ENCODE measurements at places on chromosomes 11 and 22.

DNA sequence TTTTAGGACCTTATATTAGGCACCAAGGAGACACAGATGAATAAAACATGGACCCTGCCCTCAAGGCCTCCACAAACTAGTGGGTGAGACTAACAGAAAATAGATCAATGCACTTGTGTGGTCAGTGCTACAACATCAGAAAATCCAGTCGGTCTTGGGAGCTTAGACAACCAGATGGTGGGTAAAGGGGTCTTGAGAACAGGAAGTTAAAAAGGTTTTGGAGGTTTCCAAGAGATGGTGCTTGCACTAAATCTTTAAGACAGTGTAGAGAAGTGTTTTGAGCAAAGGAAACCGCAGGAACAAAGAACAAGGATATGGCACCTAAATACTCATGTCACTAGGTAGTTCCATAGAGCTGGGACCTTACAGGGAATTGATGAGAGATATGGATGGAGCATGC lies 56.2 kb downstream of the GALNT18 start:
- no peak for DNase-seq

GRCh38 chr11:115151010-115151409 lies 353.2 kb downstream of the CADM1 start:
- DNase-seq = no peak

- peak; percentile 3 for DNase-seq
Measured at GRCh38 chr11:35412285-35412684, 7.1 kb downstream of the SLC1A2 start.

DNA sequence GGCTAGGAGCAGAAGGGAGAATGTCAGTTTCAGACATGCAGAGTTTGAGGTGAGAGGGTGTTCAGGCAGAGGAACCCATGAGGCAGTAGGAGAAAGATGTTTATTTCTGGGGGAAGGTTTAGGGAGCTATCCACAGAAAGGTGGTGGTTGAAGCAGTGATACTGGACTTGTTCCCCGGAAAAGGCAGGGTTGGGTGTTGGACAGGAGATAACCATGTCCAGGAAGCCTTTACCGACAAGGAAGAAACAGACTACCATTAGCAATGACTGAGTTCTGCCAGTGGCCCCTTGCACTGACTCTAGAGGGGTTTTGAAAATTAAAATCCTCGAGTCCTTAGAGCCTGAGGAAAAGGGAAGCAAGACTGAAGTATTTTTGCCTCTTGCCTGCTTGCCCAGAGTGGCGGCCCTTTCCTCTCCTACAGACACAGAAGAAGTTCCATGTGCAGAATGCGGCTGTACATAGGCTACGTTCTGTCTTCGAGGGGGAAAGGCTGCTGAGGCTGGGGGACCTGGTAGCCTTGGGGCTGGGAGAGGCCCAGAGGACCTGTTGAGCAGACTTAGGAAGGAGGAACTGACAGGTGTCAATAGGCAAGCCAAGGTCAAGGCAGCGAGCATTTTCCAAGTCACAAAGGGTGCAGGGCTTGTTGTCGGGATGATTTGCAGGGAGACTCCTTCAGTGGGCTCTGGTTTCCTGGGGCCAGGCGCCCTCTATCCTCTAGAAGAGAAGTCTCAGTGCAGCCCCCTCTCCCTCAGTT lies 146.7 kb downstream of the LDLRAD3 start:
- no peak for DNase-seq

DNA sequence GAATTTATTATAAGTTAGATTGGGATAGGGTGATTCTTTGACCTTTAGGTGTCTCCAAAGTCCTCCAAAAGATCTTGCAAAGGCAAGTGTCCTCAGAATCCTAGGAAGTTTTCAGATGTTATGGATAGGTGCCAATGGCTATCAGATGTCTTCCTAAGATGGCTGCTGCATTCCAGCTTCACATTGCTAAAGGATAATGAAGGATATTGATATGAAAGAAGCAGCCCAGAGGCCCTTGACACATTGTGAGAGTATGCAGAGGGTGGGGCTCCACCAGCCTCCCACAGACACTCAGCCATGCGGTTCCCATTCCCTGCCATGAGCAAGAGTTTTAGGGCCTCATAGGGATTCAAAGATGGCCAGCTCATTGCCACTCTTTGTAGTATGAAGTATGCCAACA lies 22.3 kb upstream of the GLYATL2 start:
- DNase-seq = peak; percentile 4

GRCh38 chr11:132564091-132564885 lies 968.0 kb downstream of the OPCML start:
- no peak for DNase-seq

GRCh38 chr11:61512435-61512834 lies 3.9 kb downstream of the LRRC10B start:
- no peak for DNase-seq

DNA sequence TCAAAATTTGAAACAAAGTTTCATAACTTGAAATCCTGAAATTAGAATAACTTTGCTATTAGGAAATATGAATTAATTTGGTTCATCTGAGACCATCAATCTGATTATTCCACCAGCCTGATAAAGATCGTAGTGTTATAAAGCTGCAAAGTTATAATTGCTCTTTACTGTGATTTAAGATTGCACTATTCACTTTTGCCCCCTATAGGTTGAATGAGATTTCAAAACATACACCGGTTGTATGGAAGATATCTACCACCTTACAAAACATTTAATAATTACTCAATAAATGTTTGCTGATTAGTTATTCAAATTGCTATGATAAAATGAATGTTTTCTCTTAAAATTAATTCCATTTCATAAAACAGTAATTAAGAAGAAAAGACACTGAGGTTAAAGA lies 26.1 kb downstream of the APIP start:
- peak; percentile 58 for DNase-seq

DNA sequence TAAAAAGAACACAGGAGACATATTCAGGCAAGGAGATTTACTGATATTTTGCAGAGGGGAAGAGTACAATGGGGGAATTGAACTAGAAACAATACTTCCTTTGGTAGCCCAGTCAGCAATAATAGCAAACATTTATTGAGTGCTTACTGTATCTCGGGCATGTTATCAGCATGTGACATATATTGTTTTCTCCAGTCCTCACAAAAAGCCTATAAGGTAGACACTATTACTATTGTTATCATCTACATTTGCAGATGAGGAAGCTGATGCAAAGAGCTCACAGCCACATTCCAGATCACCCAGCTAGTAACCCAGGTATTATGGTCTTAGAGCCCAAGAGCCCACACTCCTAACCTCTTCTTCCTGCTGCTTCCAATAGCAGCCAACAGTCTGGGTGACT lies 27.9 kb downstream of the NAV2 start:
- no peak for DNase-seq

- DNase-seq = no peak
Measured at GRCh38 chr22:19292458-19293230, 1.1 kb upstream of the CLTCL1 start.

DNA sequence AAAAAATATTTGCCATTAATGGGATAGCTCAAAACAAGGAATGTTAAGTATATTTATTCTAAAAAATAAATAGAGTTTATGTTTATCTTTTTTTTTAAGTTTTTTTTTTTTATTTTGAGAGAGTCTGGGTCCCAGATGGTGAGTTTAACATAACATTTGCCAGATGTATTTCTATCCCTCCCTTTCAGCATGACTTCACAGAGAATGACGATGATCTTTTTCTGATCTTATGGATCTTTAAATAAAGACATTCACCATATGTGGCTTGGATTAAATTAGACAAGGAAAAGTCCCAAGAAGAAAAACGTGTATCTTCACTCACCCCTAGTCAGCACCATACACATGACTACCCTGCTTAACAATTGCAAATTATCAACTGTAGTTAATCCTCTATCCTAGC lies 839.8 kb upstream of the CNTN5 start:
- DNase-seq = no peak

GRCh38 chr22:47318041-47318737 lies 555.7 kb downstream of the TBC1D22A start:
- DNase-seq = no peak

DNA sequence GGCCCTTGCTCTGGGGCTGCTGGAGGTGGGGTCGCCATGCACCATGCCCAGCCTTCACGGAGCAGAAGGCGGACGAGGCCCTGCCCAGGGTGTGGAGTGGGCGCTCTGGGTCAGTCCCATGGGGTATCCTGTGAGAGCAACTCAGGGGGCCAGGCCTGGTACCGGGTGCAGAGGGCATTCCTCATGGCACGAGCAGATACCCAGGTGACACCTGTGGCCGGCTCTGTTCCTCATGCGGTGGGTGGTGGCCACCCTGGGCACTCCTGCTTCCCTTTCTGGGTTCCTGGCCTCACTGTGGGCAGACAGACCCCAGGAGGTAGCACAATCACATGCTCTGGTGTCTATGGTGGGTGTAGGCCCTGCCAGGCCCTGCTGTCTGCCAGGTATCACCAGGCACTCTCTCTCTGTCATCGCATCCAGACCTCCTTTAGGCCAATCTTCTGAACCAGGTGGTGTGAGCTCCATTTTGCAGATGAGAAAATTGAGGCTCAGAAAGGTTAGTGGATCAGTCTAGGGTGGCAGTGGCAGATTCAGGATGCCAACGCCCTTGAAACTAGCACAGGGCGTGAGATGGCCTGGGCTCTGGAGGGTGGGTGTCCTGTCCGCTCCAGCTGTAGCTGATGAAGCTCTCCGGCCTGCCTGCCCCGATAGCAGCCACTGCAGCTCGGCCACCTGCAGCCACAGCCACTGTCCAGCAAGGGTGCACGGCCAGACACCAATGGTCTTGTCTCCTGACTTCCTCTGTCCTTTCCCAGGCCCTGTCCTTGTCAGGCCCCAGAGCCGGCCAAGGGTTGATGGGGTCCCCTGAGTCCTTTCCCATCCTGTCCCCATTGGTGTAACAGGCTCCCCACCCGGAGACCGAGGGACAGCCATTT lies 15.1 kb downstream of the DGKZ start:
- no peak for DNase-seq

GRCh38 chr11:128483211-128483788 lies 104.1 kb downstream of the ETS1 start:
- DNase-seq = no peak

GRCh38 chr22:48431536-48432315 lies 1395.9 kb downstream of the BRD1 start:
- no peak for DNase-seq

GRCh38 chr22:20590477-20591294 lies 83.3 kb downstream of the MED15 start:
- DNase-seq = no peak

GRCh38 chr11:32052215-32052614 lies 38.7 kb upstream of the RCN1 start:
- DNase-seq = peak; percentile 70

DNA sequence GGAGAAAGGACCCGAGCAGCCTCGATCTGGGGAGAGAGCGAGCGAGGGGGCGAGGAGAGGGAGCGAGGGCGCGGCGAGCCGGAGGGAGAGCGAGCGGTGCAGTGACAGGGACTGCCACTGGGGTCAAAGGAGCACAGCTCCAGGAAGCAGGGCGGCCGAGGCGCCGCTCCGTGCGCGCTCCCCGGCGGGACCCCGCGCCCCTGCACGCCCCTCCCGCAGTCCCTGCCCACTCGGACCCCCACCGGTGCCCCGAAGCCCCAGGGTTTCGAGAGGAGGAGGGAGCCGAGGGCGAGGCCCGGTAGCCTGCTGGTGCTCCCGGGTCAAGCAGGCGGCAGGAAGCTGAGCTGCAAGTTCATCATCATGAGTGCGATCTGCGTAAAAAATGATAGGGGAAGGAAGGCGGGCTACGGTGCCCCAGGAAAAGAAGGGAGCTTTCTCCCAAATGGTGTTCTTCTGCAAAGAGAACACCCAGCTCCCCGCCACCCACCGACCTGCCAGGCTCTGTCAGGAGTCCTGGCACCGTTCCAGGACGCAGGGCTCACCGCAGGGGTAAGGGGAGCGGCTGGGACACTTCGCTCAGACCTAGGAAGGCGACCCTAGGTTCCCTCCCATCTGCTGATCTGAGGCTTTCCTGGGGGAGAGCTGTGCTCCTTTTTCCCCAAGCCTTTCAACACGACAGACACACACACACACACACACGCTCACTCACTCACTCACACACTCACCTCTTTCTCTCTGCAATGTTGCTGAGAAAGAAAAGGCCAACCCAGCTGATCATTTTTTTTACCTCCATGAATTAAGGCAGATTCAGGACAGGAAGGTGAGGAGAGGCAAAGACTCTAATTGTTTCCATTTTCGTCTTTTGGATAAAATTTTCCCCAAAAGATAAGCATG lies at the start of gene MPPED2:
Gene MPPED2 (minus strand): TSS at position 103 of the 894 bp plus-strand sequence. CDS start 5,980 bp downstream, outside the sequence.
- no peak for DNase-seq

- DNase-seq = peak; percentile 98
Measured at GRCh38 chr22:37497062-37497599, 10.9 kb upstream of the MFNG start.

- DNase-seq = no peak
Measured at GRCh38 chr11:98155696-98156095, 865.1 kb upstream of the CNTN5 start.

- no peak for DNase-seq
Measured at GRCh38 chr11:129694538-129694937, 121.1 kb upstream of the TMEM45B start.

DNA sequence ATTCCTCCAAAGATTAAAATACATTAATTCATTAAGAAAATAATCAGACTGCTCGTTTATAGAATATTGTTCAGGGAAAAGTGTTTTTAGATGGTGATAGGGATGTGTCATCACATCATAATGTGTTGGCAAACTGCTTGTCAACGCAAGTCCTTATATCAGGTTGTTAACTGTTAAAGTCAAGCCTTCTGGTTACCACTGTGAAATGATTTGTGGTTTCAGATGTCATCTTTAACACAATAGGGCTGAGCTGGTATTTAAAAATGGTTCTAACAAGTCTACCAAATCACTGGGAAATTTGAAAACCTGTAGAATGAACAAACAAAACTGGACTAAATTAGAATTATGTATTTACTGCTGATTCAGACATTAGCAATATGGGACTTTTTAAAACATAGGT lies 2.4 kb upstream of the MMP13 start:
- peak; percentile 17 for DNase-seq

DNA sequence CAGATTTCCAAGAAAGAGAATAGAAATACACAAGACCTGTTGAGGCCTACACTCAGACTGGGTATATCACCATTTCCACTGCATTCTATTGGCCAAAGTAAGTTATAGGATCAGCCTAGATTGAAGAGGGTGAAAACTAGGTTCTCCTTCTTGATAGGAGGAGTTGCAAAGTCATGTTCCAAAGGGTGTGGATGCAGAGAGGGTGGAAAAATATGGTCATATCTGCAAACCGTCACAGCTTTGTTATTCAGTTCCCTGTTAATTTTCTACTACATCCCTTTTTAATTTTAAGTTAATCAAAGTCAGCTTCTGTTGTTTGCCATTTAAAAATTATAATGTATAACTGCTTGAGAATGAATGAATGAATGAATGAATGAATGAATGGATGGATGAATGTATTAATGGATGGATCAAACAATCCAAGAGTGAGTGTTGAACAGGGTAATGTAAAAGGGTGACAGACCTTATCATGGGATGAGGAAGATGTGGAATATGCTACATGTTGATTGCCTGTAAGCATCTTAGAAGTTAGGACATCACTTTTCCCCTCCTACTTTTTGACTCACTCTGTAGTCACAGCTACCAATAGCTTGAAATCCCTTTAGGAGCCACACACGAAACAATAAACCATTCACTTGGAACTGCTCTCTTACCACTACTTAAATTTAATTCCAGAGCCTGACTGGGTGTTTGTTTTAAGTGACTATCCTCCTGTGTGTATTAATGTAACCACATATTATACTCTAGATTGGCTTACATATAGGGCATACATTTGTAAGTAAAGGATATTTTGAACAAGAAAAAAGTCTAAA lies 121.5 kb downstream of the CCDC34 start:
- peak; percentile 78 for DNase-seq

GRCh38 chr22:24105013-24105360 lies 76.3 kb upstream of the SUSD2 start:
- DNase-seq = peak; percentile 15
